ENCODE measurements at places on chromosomes 7 and 10.

GRCh38 chr10:103019425-103019824 lies 101.3 kb downstream of the CNNM2 start:
- no peak for DNase-seq

DNA sequence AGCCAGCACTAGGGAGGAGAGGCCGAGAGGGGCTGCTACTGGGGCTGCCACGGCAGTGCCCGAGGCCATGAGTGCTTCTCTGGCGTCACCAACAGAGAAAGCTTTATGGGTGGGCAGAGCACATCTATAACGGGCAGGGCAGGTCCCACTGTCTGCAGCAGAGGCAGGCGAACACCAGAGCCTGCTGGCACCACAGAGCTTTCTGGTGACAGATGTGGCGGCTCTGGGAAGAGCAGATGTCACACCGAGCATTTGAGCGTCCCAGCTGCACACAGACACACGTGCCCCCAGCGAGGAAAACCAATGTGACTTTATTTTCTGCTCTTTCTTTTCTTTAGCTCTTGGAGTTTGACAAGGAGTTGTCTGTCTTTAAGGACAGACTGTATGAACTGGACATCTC lies 20.5 kb downstream of the NKX6-2 start:
- DNase-seq = no peak

- DNase-seq = no peak
These were observed at the start of gene PTN for GRCh38 chr7:137343281-137343841. TSS of gene PTN (minus strand) at chr7:137343733. CDS start at chr7:137254973, 88,760 bp downstream.

DNA sequence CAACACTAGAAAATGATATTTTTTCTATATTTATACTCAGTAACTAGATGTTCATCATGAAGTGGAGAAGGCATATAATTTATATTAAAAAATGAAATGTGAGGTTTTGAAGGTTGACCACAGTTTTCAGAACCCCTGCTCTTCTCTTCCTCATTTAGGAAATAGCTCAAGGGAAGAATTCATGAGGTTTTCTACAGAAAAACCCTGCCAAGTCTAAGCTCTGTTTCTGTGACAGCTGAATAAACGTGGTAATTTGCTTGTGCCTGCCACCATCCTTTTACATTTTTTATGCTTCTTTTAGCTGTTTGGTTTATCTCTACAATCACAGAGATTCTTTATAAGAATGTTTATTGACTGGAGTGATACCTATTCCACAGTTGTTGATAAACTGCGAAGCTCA lies 630.3 kb upstream of the POT1 start:
- no peak for DNase-seq

DNA sequence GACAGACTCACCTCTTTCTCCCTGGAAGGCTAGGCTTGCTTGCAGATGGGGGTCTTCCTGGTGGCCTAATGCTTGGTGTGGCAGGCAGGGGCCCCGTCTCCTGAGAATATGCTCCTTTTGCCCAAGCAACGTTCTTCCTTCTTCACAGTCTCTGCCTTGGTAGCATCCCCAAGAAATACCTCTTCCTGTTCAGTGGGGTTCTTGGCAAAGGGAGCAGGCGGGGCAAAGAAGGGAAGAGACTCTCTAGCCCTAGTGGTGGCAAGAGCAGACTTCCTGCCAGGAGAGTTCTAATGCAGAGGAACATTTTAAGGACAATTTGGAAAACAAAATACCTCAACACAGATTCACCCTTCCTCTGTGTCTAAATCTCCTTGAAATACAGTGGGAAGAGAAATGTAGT lies at the start of gene CLEC5A:
TSS of gene CLEC5A (minus strand) at position 179 of the 400 bp plus-strand sequence. CDS start 682 bp downstream, outside the sequence.
- DNase-seq = no peak

Data from GM12878 (cell line).